ENCODE measurements at places on chromosomes 16 and 17.

- DNase-seq: no peak
Observed at GRCh38 chr17:81901167-81902022, 643 bp upstream of the NPB start.

GRCh38 chr17:76614912-76615617 is 28.5 kb downstream of the ST6GALNAC1 start:
- DNase-seq: no peak

DNA sequence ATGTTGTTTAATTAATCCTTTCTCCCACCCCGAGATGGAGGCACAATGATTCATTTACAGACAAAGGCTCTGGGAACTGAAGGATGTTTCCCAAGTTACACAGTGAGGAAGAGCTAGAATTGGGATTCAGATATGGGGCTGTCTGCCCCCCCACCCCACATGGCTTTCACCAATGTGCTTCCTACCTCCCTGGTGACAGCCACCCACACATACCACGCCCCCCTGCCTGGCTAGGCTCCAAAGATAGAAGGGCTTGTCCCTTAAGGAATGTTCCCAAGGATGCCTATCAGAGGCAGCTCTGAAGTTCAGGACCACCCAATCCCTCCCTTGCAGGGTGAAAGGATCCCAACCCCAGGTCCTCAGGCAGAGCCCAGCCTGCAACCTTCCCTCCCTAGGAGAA is 32.9 kb downstream of the CFAP20 start:
- DNase-seq: no peak

GRCh38 chr17:29412780-29413565 is 22.8 kb downstream of the TAOK1 start:
- DNase-seq: no peak

- no peak for DNase-seq
Observed at GRCh38 chr17:74639704-74640151, 16.2 kb upstream of the CD300E start.

- no peak for DNase-seq
Observed at GRCh38 chr17:266219-266618, 84.8 kb upstream of the DOC2B start.

- DNase-seq: peak; percentile 25
Observed at GRCh38 chr17:48335858-48336500, 94.0 kb downstream of the SKAP1 start.

DNA sequence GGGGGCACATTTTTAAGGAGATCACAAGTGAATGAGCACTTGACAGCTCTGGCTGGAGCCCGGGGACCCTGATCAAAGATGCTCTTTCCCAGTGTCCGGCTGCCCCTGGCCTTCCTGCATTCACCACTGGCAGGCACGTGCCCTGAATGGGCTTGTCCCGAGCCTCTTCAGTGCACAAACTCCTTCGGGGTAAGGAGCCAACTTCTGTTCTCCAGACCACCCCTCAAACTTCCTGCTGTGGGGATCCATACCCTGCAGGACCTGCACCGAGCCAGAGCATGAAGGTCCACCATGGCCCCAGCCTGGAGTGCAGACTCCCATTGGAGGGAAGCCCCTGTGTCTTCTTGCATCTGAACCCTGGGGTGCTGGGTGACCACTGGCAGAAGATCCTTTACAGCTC is 9.8 kb upstream of the SLC12A3 start:
- DNase-seq: no peak

- DNase-seq: no peak
Observed at GRCh38 chr16:2856061-2856670, 1.8 kb downstream of the PRSS22 start.

DNA sequence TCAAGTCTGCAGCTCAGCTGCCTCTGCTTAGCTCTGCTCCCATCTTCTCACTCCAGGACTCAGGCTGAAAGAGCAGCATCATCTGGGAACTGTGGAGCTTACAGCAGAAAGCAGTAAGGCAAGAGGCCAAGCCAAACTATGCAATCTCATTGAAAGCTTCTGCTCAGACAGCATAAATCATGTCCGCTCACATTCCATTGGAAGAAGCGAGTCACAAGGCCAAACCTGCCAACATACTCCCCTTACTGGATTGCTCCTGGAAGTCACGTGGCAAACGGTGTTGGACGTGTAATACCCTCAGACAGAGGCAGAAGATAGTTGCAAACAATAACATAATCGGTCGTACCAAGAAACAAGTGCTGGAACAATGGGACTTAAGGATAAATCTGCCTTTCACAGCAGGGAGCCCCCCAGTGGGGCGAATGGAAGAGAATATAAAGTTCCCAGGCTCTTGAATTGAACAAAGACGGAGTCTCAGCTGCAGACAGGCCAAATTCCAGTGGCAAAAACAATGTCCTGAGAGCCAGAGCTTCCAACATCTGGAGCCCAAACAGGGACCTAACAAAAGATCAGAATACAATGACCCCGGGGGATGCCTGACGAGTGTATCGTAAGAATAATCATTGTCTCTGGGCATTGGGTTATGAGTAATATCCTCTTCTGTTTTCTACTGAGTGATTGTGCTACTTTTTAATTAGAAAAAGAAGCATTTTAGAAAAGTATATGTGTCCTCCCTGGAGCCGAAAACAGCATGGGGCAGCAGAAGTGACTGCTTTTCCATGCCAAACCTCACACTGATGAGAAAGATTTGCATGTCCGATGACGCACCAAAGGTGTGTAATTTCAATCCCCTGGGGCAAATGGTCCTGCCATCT is 68.4 kb downstream of the CMC2 start:
- no peak for DNase-seq

DNA sequence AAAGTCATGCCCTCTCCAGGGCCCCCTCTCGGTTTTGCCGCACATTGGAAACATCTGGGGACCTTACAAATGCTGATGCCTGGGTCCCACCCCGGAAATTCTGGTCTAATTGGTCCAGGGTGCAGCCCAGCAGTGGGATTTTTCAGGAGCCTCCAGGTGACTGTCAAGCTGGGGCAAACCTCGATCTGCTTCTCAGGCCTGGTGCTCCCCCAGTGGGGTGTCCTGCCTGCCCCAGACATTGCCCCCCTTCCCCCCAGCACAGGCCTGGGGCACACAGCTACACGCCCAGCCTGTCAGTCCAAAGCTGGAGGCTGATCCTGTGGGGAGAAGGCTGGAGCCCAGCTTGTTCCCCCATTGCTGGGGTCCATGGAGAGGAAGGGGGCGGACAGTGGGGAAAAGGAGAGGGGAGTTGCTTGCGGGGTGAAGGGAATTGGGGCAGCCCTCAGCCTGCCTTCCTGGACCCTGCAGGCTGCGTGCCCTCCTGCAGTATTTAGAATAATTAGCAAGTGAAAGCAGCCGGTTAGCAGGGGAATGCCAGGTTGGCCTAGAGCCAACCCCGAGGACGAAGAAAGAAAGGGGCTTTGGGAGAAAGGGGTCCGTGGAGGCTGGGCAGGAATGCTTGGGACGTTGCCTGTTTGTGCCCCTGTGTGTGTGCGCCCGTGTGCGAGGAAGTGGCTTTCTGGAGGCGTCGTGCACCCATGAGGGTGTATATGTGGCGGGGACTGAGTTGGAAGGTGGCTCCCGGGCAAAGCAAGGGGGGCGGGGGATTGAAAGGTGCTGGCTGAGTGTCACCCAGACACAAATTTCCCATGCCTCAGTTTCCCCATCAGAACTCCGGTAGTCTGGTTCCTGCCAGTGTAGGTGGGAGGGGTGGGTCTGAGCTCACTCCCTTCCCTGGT is 5.9 kb downstream of the FOXJ1 start:
- DNase-seq: no peak

GRCh38 chr17:66438101-66438500 is 135.7 kb downstream of the PRKCA start:
- no peak for DNase-seq

- DNase-seq: no peak
Observed at GRCh38 chr17:50797135-50797810, 30.0 kb upstream of the ANKRD40CL start.

DNA sequence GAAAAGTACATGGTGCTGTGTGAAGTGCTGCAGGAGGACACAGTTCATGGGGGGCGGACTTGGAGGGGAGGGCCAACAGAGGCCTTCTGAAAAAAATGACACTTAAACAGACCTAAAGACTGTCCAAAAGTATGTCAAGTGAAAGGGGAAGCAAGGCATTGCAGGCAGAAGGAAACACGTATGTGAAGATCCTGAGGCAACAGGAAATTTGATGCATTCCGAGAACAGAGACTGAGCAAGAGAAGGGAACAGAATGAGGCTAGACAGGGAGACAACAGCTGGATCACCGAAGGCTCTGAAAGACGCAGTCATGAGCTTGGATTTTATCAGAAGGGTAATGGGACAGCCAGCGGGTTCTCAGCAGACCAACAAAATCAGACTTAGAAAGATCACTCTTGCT is 1.1 kb downstream of the IFT20 start:
- DNase-seq: no peak

DNA sequence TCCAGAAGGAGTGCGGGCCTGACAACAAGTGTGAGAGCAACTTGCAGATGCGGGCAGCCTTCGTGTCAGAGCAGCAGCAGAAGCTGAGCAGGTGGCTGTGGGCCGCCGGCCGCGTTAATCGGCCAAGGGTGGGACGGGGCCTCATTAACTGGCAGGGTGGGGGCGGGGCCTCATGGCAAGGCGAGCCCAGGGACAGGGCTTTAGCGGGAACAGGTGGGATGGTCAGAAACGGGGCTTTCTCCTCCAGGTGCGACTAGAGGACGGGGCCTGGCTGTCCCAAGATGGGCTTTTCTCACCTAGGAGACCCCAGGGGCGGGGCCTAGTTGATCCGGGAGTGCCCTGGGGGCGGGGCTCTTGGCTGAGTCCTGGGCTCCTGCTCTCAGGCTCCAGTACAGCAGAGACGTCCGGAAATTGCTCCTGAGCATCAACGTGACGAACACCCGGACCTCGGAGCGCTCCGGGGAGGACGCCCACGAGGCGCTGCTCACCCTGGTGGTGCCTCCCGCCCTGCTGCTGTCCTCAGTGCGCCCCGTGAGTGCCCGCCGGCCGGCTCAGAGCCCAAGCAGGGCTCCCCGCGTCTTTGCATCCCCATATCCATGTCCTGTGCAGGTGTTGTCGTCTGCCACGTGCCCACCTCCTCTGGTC is 18.4 kb upstream of the PDK2 start:
- DNase-seq: no peak

DNA sequence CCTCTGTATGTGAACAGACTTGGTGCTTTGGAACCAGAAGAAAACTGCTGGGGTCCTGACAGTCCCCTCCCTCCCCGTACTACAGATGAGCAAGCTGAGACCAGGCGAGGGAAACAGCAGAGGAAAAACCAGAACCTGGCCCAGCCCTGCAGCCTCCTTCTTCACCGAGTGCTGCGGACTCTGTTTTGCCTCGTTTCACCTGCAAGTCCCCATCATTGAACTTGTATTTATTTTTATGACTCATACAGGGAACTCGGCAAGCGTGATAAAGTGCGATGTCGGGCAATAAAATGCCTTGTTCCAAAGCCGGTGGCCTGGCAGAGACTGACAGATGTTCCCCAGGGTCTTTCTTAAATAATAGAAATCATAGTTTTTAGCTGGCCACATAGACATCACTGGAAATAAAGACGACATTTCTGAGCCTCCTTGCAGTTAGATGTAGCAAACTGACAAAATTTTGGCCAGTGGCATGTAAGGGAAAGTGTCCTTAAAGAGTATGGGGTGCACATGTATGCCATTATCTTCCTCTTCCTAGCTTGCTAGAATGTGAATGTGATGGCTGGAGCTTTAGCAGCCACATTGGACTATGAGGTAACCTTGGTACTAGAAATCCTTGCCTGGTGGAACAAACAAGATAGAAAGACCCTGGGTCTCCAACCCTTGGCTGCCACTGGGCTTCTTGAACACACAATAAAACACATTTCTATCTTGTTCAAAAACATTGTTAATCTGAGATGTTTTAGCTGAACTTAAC is 128.6 kb downstream of the IRF8 start:
- DNase-seq: no peak

DNA sequence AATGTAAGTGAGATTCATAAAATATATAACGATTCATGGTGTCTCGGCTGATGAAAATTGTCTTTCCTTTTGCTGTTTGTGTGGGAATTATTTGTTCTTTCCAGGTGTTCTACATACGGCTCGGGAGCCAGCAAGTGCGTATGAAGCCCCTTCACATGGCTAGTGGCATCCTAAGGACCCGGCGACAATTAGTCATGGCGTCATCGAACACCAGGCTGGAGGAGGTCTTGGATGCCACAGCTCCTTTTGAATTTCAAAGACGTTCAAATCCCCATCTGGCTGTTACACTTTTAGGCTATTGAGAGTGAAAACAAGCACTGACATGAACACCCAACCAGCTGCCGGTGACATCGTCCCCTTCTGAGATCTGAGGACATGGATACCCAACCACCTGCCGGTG is 397.7 kb upstream of the TNRC6C start:
- no peak for DNase-seq

GRCh38 chr16:30335598-30336474 is 19.3 kb downstream of the CD2BP2 start:
- DNase-seq: no peak

DNA sequence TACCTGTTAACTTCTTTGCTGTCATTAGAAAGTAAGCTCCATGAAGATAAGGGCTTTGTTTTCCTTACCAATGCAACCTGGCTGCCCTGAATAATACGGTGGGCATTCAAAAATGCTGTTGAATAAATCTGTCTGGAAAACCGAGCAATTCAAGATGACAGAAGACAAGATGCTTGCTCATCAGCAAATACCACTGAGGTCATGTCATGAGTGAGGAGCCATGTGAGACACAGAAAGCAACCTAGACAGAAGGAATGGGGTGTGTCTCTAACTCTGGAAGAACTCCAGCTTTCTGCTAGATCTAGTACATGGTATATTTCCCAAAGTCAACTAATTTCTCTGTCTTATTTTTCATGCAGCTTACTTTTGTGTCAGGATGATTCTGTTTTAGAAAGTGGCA is 64.2 kb downstream of the STH start:
- no peak for DNase-seq

All from GM20000 (cell line).